Progenitor cell of endocrine pancreas (in vitro differentiated cells): ENCODE measurements at places on chromosomes 1 and 21. TPM values are rescaled to one million over a fixed set of nuclear protein-coding genes. Genes with fewer than 3 reads are reported as not detected.

DNA sequence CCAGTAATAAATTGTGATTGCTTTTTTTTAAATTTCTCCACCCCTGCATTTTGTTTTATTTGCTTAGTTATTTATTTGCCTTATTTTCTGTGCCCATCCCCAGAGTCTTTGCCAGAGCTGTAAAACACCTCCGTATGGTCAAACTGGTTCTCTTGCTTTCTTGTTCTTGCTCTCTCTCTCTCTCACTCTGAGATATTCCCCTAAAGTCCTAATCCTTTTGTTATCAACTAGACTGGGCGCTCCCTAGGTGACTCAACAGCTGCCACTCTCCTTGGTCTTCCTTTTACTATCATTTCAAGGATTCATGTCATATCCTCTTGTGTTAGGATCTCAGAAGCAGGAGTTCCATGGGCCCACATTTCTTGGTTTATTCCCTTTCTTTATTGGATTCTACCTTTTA, 160.0 kb downstream of the PRDM2 start:
- no peak for DNase-seq

DNA sequence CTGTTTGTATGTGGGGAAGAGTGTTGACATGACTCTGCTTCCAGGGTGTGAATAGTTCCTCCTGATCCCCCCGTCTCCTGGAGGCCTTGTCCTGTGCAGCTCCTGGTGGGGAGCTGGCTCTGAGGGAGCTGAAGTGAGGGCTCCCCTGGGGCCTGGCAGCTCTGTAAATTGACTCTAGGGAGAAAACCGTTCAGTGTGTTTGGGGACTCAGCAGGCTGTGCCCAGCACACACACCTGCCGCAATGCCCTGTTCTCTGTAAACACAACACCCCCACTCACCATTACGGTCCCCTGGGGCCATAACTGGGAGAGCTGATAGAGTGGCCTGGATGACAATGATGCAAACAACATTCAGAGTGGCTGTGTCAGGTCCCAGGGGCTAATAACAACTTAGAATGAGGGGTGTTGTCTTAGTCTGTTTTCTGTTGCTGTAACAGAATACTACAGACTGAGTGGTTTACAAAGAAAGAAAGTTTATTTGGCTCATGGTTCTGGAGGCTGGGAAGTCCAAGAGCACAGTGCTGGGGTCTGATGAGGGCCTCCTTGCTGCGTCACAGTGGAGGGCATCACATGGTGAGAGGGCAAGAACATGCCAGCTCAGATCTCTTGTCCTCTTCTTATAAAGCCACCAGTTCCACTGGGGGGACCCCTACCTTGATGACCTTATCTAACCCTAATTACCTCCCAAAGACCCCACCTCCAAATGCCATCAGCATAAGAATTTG, 15.3 kb downstream of the ADORA1 start:
- DNase-seq = no peak

Gene CCDC185
- total RNA-seq = not detected in 2 replicates

- DNase-seq = no peak
These were observed 20.5 kb upstream of the RNF186 start for GRCh38 chr1:19835578-19835977.

DNA sequence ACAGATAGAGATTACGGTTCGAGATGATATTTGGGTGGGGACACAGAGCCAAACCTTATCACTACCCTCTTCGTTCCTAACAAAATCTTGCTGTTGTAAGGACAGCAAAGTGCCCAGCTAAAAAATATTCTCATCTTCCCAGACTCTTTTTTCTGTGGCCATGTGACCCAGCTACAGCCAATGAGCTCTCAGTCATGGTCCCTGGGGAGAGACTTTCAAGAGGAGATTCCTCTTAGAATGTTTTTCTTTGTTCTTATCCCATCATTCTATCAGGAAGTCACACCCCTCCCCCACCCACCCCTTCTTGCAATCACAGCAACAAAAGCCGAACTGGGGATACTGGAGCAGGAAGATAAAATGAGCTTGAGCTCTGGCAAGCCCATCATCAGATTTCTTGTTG, 247.1 kb downstream of the CHRM3 start:
- no peak for DNase-seq

GRCh38 chr21:41258617-41259016, 58.0 kb upstream of the FAM3B start:
- no peak for DNase-seq

- DNase-seq = no peak
These were observed 65.1 kb downstream of the DISC1 start for GRCh38 chr1:231691618-231692259.

GRCh38 chr1:203537806-203538464, 44.0 kb downstream of the OPTC start:
- peak; percentile 17 for DNase-seq

- DNase-seq = no peak
These were observed 27.7 kb downstream of the VANGL2 start for GRCh38 chr1:160428053-160428452.

Gene C1orf94
- total RNA-seq = not detected in 2 replicates

DNA sequence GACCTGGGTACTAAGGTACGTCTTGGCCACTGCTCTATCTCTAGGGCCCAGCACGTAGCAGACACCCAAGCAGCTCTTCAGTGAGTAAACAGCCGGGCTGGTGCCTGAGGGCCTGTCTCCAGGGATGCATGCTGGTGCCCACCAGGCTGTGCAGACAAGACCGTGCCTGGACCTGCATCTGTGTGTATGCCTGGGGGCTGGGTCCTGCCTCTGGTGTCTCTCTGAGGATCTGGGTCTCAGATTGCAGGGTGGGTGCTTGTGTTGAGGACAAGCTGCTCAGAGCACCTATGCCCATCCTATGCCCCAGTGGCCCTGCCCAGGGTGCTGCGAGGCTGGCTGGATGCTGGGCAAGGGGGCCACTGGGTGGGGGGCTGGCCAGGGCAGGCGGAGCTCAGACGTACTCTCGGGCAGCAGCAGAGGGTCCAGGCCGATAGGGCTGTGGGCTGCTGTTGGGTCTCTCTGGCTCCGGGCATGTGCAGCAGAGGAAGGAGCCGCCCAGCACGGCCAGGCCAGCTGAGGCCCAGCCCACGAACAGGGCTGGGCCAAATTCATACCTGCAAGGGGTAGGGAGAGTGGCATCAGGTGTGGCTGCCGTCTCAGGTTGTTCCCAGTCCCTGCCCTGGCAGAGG, 4.4 kb downstream of the CLDN19 start:
- DNase-seq = no peak
